ENCODE measurements at places on chromosomes 2 and 18.
A peak's percentile ranks its signal among the peaks of the same experiment; 100 is the strongest.

DNA sequence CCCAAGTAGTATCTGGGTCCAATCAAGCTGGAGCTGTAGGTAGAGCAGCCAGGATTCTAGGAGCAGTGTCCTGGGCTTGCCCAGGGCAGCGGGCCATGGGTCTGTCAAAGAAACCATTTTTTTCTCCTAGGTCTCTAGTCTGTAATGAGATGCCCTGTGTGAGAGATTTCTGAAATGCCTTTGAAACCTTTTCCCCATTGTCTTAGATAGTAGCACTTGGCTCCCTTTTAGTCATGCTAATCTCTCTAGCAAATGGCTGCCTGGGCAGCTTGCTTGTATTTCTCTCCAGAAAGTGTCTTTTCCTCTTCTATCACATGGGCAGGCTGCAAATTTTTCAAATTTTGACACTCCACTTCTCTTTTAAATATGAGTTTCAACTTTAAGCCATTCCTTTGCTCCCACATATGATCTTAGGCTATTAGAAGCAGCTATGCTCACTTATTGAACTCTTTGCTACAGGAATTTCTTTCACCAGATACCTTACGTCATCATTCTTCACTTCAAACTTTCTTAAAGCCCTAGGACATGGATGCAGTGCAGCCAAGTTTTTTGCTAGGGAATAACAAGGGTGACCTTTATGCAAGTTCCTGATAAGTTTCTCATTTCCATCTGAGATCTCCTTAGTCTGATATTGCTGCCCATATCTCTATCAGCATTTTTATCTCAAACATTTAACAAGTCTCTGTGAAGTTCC is 890.2 kb upstream of the VRK2 start:
- no peak for DNase-seq

- no peak for DNase-seq
Observed at GRCh38 chr2:133486771-133487191, 81.5 kb downstream of the NCKAP5 start.

GRCh38 chr2:11395389-11395788 is 51.0 kb upstream of the ROCK2 start:
- DNase-seq = no peak

- no peak for DNase-seq
Observed at GRCh38 chr2:246489-247144, 17.2 kb downstream of the SH3YL1 start.

DNA sequence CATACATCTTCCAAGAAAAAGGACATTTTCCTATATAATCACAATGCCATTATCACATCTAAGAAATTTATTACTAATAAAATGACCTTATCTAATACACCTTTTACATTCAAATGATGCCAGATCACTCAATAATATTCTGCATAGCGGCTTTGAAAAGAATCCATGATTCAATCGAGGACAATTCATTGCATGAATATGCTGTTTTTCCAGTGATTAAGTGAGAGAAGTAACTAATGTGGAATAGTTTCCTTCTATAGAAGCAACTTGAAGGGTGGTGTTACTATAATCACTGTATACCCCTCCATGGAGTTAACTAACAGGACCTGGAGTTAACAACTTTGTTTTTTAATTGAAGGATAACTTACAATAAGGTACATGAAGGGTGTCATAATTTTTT is 9.1 kb downstream of the PLEK start:
- no peak for DNase-seq

GRCh38 chr2:145760781-145761649 is 1241.1 kb upstream of the ZEB2 start:
- DNase-seq = no peak

DNA sequence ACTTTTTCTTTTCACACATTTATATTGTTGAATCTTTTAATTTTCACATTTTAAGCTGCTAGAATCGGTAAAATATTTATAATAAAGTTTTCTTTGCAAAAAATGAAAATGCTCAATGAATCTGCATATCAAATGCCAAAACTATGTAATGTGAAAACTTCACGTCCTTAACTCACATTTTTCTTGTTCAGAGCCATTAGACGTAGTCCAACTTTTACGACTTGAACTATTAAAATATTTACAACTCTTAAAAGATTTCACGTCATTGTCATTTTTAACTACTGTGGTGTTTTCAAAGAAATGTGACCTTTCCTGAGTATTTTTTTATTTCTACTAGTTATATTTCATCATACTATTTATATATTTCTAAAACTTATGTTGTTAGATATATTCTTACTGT is 54.9 kb downstream of the MRPS9 start:
- no peak for DNase-seq

DNA sequence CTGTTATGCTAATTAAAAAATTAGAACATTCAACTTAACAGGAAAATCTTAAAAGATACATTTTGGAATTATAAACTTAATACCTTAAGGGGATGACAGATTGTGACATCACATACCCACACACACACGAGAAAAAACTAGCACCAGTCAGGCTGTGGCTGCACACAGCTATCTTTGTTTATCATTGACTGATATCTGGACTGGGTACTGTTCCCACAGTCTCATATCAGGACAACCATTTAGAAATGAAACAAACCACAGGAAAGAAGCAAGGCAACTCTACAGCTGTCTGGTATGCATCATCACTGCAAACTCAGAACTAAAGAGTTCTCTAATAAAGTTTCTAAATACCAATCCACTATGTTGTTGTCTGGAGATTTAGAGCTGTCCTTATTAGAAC is 210.9 kb upstream of the SMAD7 start:
- no peak for DNase-seq

GRCh38 chr18:44065206-44065605 is 615.5 kb upstream of the SETBP1 start:
- no peak for DNase-seq

- DNase-seq = no peak
Observed at GRCh38 chr2:203763938-203764664, 57.7 kb downstream of the CD28 start.

DNA sequence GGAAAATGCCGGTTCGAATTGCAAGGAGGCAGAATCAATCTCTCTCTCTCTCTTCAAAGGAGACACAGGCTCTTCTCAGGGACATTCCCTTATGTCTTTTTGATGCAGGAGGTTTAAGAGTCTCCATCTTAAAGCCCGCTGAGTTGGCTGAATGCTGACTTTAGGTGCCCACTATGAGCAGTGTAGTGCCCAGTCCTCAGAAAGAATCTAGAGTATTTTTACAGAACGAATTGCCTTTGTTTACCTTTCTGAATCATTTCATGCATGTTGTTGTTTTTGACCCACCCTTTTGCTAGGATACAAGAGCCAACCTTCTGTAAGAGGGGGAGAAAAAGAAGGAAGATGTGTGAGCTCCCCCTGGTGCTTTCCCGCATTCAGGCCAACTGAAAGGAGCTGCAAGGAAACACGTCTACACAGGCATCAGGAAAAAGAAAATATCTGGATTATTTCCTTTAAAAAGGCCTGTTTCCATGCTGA is 193.5 kb upstream of the TCF4 start:
- no peak for DNase-seq

DNA sequence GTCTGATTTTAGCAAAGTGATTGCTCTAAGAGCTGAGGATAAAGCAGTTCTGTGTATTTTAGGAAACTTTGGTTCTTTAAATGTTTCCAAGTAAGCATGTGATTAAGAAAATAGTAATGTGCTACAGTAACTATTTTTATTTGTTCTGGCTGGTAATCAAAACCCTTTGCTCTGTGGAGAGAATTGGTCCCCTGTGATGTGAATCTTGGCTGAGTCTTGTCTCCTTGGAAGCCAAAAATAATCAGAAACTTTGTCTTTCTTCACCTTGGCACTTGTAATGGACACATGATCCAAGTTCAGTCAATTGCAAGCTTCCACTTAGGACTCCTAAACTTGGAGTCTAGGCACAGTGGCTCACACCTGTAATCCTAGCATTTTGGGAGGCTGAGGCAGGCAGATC is 422.7 kb upstream of the CDH20 start:
- no peak for DNase-seq

DNA sequence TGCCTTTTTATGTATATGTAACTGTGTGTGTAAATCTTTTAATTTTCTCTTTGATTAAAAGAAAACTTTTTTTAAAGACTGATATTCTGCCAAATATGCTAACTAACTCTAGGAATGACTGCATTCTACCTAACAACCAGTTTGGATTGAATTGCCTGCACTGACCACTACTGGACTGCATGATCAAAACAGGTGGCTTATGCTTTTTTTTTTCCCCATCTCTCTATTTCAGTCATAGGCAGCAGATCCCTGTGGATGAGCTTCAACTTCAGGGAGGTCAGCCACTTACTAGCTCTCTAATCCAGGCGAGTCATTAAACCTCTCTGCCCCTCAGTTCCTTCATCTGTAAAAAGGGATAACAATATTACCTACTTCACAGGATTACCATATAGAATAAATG is 138.6 kb upstream of the SERTAD2 start:
- DNase-seq = no peak

GRCh38 chr2:216504376-216504762 is 5.7 kb downstream of the RPL37A start:
- DNase-seq = no peak

DNA sequence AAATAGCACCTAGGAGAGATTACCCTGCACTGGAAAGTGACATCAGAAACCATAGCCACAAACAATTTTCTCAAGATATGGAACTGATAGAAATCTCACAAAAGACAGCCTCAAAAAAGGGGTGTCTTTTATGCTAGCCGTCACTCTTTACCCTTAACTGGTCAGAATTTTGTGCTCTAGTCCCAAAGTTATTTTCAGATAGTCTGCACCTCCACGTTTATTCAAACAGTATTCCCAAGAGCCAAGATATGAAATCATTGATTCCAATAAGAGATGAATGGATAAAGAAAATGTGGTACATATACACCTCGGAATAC is 23.5 kb upstream of the PMAIP1 start:
- DNase-seq = no peak

GRCh38 chr2:417006-417405 is 129.1 kb upstream of the ALKAL2 start:
- DNase-seq = no peak

GRCh38 chr2:201777869-201778268 is 2.9 kb downstream of the ALS2 start:
- no peak for DNase-seq

GRCh38 chr2:198285216-198285615 is 480.8 kb downstream of the PLCL1 start:
- no peak for DNase-seq

DNA sequence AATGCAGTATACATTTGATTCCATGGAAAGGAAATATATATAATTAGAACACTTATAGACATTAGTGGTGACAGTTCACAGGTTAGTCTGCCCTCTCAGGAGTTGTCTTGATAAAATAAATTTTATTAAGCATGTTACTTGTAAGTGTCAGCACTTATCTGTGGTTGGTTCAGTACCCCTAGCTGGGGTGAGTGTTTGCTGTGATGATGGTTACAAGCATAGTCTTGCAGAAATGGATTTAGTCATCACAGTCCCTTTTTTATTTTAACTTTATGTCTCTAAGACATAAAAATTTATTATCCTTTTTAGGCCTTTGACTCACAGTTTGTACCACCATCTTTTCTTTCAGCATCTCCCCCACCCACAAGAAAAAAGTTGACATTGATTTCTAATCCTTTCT is 52.1 kb downstream of the NCK2 start:
- DNase-seq = no peak

DNA sequence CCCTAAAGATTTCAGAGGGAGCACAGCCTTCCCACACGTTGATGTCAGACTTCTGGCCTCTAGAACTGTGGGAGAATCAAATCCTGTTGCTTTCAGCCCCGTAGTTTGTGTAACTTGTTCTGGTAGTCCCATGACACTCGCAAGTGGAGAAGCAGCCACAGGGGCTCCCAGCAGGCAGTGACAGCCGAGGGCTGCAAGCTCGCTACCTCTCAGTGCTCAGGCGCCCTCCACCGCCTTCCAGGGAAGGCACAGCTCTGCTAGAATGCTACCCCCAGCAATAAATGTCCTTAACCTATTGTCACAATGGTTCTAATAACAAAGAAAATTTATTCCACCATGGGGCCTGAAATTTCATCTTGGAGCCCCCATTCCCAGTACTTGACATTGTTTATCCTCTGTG is 143.1 kb upstream of the ZNF236 start:
- DNase-seq = no peak

DNA sequence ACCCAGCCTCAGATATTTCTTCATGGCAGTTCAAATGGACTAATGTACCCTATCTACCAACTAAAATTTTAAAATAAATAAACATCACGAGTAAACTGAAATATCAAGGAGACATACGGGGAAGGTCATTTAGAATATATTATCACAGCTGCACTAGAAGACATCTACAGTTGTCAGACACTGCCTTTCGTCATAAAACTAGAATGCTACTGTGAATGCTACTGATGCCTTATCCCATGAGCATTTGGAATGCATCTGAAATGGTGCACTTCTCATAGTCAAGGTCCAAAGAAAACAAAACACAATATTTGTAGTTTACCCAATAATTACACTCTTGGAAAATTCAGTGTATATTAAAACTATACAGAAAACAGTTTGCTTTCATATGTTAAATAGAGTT is 165.2 kb downstream of the MREG start:
- no peak for DNase-seq

DNA sequence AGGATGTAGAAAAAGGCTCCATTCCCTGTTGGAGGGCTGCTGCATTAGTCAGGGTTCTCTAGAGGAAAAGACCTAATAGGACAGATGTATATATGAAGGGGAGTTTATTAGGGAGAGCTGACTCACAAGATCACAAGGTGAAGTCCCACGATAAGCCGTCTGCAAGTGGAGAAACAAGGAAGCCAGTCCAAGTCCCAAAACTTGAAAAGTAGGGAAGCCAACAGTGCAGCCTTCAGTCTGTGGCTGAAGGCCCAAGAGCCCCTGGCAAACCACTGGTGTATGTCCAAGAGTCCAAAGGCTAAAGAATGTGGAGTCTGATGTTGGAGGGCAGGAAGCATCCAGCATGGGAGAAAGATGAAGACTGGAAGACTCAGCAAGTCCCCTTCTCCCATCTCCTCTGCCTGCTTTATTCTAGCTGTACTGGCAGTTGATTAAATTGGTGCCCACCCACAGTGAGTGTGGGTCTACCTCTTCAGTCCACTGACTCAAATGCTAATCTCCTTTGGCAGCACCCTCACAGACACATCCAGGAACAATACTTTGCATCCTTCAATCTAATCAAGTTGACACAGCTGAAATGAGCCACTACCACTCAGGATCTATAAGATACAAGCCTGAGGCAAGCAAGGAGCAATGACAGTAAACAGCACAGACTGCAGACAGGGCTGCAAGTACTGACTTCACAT is 30.0 kb upstream of the ATG16L1 start:
- DNase-seq = no peak

DNA sequence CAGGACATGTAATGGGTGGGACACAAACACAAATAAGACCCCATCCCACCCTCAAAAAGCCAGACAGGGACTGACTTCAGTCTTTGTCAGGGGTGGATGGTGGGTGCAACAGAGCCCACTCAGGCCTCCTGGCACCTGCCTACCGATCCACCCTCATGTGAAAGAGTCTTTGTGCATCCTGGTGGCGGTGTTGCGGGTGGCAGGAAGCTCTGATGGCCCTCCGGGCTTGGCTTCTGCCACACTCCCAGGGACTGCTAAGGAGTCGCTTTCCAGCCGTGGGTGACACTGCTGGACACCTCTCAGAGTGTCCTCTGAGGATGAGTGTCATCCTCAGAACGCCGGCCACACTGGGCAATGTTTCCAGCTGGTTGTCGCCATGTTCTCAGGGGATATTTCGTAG is 92.6 kb downstream of the LDLRAD4 start:
- DNase-seq = peak; percentile 37

GRCh38 chr2:13050764-13051163 is 334.0 kb downstream of the TRIB2 start:
- no peak for DNase-seq

- no peak for DNase-seq
Observed at GRCh38 chr2:169093535-169093934, 24.2 kb downstream of the DHRS9 start.
